ENCODE measurements at places on chromosomes 1 and 21. TPM values are rescaled to one million over a fixed set of nuclear protein-coding genes. Genes with fewer than 3 reads are reported as not detected.

The PADI4 gene
- not detected for total RNA-seq

The GBP7 gene
- total RNA-seq, result not detected

The SERPINC1 gene
- not detected for total RNA-seq

The TMEM240 gene
- total RNA-seq, result 2.2 TPM

The UBE2U gene
- total RNA-seq, result not detected

The VSIG8 gene
- not detected for total RNA-seq
